ENCODE measurements at places on chromosomes 3 and 15. TPM values are rescaled to one million over a fixed set of nuclear protein-coding genes. Genes with fewer than 3 reads are reported as not detected.
A peak's percentile ranks its signal among the peaks of the same experiment; 100 is the strongest.

- no peaks in the 10 kb centered on the region for H3K36me3 ChIP-seq
- no peak overlapping the region for H3K27ac ChIP-seq
- no peak for DNase-seq
- no peaks in the 10 kb centered on the region for H3K27me3 ChIP-seq
Observed at GRCh38 chr3:110731148-110731547, 340.5 kb upstream of the NECTIN3 start.

NRROS gene
- total RNA-seq: 16.2 TPM

IL17RD gene
- total RNA-seq: not detected

GRCh38 chr15:54208786-54209185 lies 230.5 kb downstream of the UNC13C start:
- H3K36me3 ChIP-seq: no peaks in the 10 kb centered on the region
- no peak overlapping the region for H3K4me3 ChIP-seq
- H3K27me3 ChIP-seq: no peaks in the 10 kb centered on the region
- H3K4me1 ChIP-seq: no peaks in the 10 kb centered on the region
- H3K27ac ChIP-seq: no peak overlapping the region
- DNase-seq: no peak

ADGRG7 gene
- not detected for total RNA-seq

DNA sequence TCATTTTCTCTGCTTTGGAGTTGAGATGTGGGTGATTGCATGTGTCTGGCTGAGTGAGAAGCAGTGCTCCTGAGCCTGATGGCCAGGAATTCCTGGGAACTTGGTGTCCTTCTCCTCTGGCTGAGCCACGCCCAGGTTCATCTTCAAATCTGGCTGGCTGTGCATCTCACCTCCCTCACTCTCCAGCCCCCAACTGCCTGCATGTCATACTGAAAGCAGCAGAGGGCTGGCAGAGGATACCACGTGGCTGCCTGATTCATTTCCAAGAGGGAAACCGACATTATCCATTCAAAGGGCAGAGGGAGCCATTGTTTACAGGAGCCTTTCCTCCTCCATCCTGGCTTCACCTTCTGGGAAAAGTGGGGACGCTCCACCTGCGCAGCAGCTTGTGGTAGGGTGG lies 57.4 kb downstream of the ABHD5 start:
- no peaks in the 10 kb centered on the region for H3K4me1 ChIP-seq
- no peaks in the 10 kb centered on the region for H3K36me3 ChIP-seq
- H3K27ac ChIP-seq: no peak overlapping the region
- no peak for DNase-seq

DNA sequence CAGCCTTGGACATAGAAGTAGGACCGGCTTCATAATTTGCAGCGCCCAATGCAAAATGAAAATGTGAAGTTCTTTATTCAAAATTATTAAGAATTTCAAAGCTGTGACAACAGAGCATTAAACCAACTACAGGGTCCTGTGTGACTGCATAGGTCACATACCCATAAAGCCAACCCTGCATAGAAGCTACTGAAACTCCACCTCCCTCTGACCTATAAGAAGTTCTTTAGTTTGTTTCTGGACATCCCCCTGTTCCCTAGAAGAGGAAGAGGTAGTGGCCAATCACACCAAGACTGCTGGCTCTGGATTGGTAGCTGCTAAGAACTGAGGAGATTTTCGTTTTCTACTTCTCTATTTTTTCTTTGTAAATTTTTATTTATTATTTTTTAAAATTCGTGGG lies 9.0 kb upstream of the SELENOT start:
- no peaks in the 10 kb centered on the region for H3K27me3 ChIP-seq
- H3K4me1 ChIP-seq: peaks cover 5% of the 10 kb centered on the region
- peaks cover 14% of the 10 kb centered on the region for H3K36me3 ChIP-seq
- no peak for DNase-seq

DNA sequence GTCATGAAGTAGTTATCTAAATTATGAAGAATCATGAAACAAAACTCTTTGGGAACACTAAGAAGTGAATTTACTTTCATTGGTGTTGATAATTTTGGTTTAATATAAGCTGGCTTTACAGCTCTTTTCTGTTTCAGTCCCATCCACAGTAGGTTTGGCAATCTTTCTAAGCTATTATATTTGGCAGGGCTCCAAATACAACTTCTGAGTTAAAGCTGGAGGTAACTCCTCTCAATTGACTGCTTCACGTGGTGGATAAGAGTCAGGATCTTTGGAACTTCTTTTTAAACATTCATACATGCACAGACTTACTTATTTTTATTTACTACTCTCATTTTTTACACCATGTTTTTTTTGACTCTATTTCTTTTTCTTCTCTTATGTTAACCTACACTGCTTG lies 106.5 kb upstream of the EPHA3 start:
- no peaks in the 10 kb centered on the region for H3K27me3 ChIP-seq
- DNase-seq: no peak

DNA sequence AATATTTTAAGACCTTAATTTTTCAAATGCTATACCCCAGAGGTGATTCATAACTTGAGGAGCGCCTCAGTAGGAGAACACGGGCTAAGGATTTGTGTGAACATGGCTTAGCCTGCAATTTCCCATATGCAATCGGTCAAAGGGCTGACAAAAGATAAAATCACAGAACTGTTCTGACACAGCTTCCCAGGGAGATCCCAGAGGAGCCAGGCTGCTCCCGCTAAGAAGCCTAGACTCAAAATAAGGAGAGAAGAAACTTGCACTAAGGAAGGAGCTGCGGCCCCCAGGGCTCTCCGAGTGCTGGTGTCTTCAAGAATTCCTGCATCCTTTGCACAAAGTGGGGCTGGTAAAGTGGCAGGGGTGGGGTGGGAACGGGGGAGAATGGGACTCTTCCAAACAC lies 106.3 kb upstream of the DLG1 start:
- no peaks in the 10 kb centered on the region for H3K4me1 ChIP-seq
- no peak for DNase-seq
- no peak overlapping the region for H3K4me3 ChIP-seq

CPEB1 gene
- total RNA-seq: 0.74 TPM

GOLGA8G gene
- not detected for total RNA-seq

CRABP1 gene
- total RNA-seq: not detected

GRCh38 chr15:75454471-75455378 lies 3.2 kb upstream of the SIN3A start:
- peak overlapping the region; percentile 80 for H3K4me3 ChIP-seq
- no peaks in the 10 kb centered on the region for H3K27me3 ChIP-seq
- peak overlapping the region; percentile 94 for H3K27ac ChIP-seq
- peak; percentile 87 for DNase-seq
- peaks cover 2% of the 10 kb centered on the region for H3K36me3 ChIP-seq
- peaks cover 18% of the 10 kb centered on the region for H3K4me1 ChIP-seq

GOLGA8N gene
- 41.0 TPM for total RNA-seq

SCN5A gene
- total RNA-seq: 0.28 TPM

GRCh38 chr3:170836491-170836890 lies 33.5 kb downstream of the RPL22L1 start:
- H3K27me3 ChIP-seq: peaks cover 41% of the 10 kb centered on the region
- no peaks in the 10 kb centered on the region for H3K36me3 ChIP-seq
- H3K27ac ChIP-seq: no peak overlapping the region
- no peak overlapping the region for H3K4me3 ChIP-seq
- no peak for DNase-seq

DNA sequence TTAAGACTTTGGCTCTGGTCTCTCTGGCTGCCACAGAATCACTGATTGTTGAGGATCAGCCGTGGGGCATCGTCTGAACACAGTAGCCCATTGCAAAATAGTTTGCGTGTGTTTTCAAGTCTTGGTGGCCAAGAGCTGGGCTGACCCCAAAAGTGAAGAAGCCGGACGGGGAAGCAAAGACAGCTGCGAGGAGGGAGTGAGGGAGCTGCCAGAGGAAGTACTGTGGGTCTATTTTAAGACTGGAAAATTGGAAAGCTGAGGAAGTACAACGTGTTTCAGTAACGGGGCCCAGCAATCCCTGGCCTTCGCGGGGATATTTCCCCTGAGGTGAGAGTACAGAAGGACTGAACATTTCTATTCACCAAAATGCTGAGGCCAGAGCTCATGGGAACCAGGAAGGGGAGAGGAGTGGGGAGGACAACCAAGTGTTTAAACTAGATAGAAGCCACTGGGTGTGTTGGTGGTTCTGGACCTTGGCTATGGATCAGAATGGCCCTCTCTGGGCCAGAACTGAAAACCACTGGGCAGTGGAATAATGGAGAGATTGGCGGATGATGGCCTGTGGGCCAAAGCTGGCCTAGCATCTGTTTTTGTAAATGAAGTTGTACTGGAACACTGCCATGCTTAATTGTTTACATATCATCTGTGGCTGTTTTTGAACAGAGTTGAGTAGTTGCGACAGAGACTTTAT lies 34.1 kb upstream of the LIMD1 start:
- H3K27me3 ChIP-seq: no peaks in the 10 kb centered on the region
- peaks cover 10% of the 10 kb centered on the region for H3K36me3 ChIP-seq
- DNase-seq: no peak
- no peak overlapping the region for H3K27ac ChIP-seq
- peaks cover 3% of the 10 kb centered on the region for H3K4me1 ChIP-seq

DNA sequence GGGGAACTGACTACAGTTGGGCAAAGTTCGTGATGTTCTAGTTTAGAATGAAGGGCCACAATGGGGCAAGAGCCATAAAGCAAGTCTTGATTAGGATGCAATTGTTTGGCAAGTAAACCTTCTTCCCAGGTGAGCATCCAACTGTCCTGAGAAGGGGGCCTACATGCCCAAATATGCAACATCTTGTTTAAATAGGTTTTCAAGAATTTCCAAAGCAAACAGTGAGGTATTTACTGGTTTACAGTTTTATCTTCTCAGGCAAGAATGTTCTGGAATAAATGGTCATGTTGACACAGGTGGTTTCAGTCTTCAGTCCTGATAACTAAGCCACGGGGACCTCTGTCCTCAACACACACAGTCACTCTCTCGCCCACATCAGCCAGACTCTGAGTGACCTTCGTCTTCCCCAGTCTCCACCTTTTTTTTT lies 90.3 kb upstream of the FAM174B start:
- H3K4me3 ChIP-seq: no peak overlapping the region
- H3K4me1 ChIP-seq: no peaks in the 10 kb centered on the region
- DNase-seq: no peak
- no peaks in the 10 kb centered on the region for H3K36me3 ChIP-seq
- H3K27ac ChIP-seq: no peak overlapping the region
- H3K27me3 ChIP-seq: no peaks in the 10 kb centered on the region

GRCh38 chr3:110413266-110413665 lies 658.4 kb upstream of the NECTIN3 start:
- no peak overlapping the region for H3K4me3 ChIP-seq
- no peak overlapping the region for H3K27ac ChIP-seq
- H3K4me1 ChIP-seq: no peaks in the 10 kb centered on the region
- DNase-seq: no peak

- no peaks in the 10 kb centered on the region for H3K36me3 ChIP-seq
- H3K4me3 ChIP-seq: no peak overlapping the region
Observed at GRCh38 chr3:88912294-88912877, 195.0 kb upstream of the EPHA3 start.

- no peaks in the 10 kb centered on the region for H3K36me3 ChIP-seq
- no peak overlapping the region for H3K27ac ChIP-seq
- no peaks in the 10 kb centered on the region for H3K4me1 ChIP-seq
- H3K4me3 ChIP-seq: no peak overlapping the region
- no peaks in the 10 kb centered on the region for H3K27me3 ChIP-seq
- no peak for DNase-seq
Observed at GRCh38 chr3:86723433-86723832, 267.5 kb downstream of the VGLL3 start.

- no peak overlapping the region for H3K4me3 ChIP-seq
- no peaks in the 10 kb centered on the region for H3K4me1 ChIP-seq
- H3K27ac ChIP-seq: no peak overlapping the region
- H3K36me3 ChIP-seq: no peaks in the 10 kb centered on the region
Observed at GRCh38 chr3:166575161-166575560, 737.9 kb upstream of the BCHE start.

DNA sequence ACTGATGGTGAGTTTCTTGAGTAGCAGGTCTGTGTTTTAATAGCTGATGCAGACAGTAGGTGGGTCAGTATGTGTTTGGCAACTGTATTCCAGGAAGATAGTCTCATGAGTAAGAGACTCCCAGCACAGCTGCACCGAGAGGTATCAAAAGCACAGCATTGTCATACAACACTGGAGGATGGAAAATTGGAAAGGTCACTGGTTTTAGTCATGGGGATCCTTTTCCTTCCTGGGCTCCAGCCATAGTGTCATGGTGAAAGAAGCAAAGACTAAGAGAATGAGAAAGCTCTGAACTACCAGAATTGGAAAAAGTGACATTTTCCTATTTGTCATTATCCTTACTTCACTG lies 61.5 kb downstream of the P3H2 start:
- H3K27ac ChIP-seq: no peak overlapping the region
- H3K36me3 ChIP-seq: no peaks in the 10 kb centered on the region
- no peak for DNase-seq

DNA sequence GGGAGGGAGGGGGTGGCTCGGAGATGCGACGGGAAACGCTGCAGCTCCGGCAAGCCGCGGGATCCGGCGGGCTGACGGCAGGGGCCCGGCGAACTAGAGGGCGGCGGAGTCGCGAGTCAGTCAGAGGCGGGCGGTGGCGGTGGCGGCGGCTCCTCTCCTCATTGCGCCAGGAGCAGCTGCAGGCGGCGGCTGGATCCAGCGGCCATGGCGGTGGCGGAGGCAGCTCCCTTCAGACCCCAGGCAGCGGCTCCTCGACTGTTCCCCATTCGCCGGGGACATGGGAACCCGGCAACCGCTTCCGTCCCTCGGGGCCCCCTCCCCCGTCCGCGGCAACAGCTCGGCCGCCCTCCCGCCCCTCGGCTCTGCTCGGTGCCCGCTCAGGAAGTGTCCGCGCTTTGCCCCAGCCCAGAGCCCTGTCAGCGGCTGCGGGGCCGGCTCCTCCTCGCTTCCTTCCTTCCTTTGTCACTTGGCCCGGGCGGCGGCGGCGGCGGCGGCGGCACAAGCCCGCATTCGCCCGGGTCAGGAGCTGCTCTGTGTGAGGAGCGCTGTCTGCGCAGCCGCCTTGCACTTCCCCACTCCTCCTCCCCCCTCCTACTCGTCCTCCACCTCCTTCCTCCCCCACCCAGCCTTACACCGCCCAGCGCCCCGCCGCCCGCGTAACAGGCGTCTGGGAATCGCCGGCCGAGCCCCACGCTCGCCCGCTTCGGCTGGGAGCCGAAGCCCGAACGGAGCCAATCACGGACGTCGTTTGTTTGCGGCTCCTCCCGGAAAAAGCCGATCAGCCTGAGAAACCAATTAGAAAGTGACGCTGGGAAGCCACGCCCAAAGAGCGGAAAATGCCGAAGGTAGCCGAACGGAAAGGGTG lies at the start of gene GSK3B:
Gene GSK3B, minus strand, starts transcription at position 537 of the 865 bp plus-strand sequence. CDS start 1,013 bp downstream, outside the sequence.
- peaks cover 10% of the 10 kb centered on the region for H3K36me3 ChIP-seq
- H3K27me3 ChIP-seq: no peaks in the 10 kb centered on the region
- DNase-seq: no peak

- no peak overlapping the region for H3K4me3 ChIP-seq
- peaks cover 15% of the 10 kb centered on the region for H3K4me1 ChIP-seq
- no peaks in the 10 kb centered on the region for H3K36me3 ChIP-seq
- H3K27ac ChIP-seq: no peak overlapping the region
Observed at GRCh38 chr3:32947789-32948238, 3.6 kb upstream of the CCR4 start.

DNA sequence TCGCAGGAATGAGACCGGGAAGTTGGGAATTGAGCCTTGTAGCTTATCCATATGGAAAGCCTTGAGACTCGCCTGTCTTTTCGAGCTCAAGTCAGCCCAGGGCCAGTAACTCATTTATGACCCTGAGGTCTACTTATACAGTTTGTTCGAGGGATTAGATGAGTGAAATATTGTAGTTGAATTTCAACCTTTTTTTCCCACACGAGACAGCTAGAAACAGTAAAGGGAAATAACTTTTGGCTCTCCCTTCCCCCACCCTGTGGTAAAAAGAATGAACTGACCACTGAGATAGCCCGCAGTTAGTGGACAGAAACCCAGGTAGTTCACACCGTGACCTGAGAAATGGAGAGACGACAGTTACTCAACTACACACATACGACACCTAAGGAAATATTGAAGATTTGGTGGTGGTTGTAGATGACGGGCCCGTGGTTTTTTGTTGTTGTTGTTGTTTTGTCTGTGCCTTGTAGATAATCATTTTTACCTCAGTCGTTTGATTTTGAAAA lies 841 bp downstream of the EIF3J start:
- H3K4me3 ChIP-seq: peak overlapping the region; percentile 87
- H3K4me1 ChIP-seq: peaks cover 42% of the 10 kb centered on the region
- no peaks in the 10 kb centered on the region for H3K27me3 ChIP-seq
- peak overlapping the region; percentile 88 for H3K27ac ChIP-seq
